Motor neuron (in vitro differentiated cells): ENCODE measurements at places on chromosomes 2 and 18.

- no peak for ATAC-seq
These were observed 122.5 kb downstream of the IRS1 start for GRCh38 chr2:226677080-226677479.

DNA sequence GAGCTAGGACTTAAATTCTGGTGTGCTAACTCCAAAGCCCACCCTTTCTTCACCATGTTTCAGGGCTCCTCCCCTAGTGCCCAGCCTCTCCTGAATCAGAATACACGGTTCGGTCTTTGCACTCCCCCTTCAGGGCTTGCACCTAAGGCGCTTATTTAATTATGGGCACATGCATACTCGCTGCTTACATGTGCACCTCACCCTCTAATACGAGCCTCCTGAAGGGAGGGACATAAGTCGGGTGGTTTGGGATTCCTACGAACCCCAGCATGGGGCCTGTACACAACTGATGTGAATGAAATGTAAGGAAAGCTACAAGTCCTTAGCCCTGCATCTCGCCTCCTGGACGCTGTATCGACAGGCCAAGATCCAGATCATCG, 435 bp downstream of the IFT172 start:
- peak; percentile 47 for ATAC-seq

- ATAC-seq = no peak
These were observed 77.0 kb downstream of the RAD51AP2 start for GRCh38 chr2:17441055-17441771.

GRCh38 chr18:27709344-27709743, 467.6 kb downstream of the CDH2 start:
- no peak for ATAC-seq

DNA sequence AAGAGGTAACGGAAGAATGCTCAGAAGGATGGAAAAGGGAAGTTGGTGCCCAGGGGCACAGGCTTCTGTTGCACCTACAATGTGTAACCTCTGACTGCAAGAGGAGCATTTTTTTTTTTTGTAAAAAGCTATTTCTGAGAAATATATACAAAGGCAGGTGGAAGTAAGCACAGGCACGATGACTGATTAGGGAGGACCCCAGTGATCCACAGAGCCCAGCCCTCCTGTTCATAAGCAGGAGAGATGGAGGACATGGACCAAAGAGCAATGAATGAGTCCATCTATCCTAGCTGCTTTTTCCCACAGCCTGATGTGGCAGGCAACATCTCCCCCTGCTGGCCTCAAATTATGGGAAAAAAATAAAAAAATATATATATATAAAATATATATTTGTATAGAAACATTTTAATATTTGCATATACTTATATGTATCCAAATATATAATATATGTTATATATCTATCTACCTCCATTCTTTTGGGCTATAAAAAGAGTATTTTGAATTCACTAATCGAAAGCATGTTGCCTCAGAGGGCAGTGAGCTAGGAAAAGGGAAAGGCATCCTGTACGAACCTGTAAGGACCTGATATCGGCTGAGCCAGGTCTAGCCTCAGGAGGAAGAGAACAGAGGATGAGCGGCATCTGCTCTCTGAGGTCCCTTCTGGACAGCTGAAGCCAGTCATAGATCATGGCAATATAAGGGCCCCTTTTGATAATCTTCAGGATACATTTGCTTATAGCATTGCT, 166.0 kb upstream of the STK17B start:
- no peak for ATAC-seq

DNA sequence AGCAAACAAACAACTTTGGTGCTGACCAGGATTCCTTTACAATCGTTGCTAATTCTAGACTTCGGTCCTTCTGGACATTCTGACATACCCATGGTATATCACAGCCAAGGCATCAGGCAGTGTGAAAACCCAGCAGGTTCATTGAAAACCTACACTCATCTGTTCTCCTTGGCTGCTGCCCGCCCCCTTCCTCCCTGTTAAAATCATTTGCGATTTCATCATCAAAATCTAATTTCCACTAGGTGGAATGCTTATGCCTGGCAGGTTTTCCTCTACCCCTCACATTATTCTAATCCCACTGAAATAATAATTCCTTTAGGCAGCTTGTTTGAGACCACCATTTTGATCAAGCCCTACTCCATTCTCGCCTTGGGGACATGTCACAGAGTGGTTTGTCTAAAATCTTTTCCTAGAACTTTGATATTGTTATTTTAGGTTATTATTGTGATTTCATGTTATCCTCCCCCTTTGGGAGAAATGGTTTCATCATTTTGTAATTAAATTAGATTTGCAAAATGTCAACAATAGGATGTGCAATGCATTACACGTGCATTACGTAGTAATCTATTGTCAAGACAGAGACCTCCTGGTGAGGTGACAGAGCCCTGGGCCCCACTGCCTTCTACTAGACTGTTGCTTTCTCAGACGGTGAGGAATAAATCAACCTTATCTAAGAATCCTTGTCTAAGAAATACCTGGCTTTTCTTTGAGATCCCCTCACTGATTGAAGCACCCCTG, 31.0 kb upstream of the ASPRV1 start:
- ATAC-seq = no peak

GRCh38 chr2:208713066-208713745, 306.6 kb downstream of the PTH2R start:
- ATAC-seq = no peak

- no peak for ATAC-seq
These were observed 70.4 kb downstream of the RHBDD1 start for GRCh38 chr2:226906163-226906693.

GRCh38 chr2:240200230-240201051, 60.0 kb upstream of the OTOS start:
- ATAC-seq = peak; percentile 66
